GM04504 (cell line): ENCODE measurements at places on chromosomes 13 and 19.

GRCh38 chr19:48705431-48705830 is 9.7 kb downstream of the FUT2 start:
- no peak for DNase-seq

- no peak for DNase-seq
Observed at GRCh38 chr19:7655581-7655980, 13.3 kb upstream of the RETN start.

DNA sequence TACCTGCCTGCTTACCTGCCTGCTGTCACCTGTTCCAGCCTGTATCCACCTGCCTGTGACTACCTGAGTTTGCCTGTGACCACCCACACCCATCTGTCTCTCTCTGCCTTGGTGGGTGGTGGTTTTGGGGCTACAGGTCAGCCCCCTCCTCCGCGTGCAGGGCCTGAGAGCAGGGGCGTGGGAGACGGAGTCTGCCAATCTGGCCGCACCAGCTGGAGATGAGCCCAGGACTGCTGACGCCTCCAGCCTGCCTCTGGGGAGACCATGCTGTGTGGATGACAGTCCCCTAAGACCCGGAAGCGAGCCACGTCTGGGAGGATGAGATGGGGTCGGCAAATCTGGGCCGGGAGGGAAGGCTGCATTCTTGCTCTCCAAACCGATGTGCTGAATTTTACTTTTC is 15.9 kb upstream of the KCTD15 start:
- DNase-seq, result no peak

- DNase-seq, result no peak
Observed at GRCh38 chr13:71517004-71517403, 350.0 kb downstream of the DACH1 start.

DNA sequence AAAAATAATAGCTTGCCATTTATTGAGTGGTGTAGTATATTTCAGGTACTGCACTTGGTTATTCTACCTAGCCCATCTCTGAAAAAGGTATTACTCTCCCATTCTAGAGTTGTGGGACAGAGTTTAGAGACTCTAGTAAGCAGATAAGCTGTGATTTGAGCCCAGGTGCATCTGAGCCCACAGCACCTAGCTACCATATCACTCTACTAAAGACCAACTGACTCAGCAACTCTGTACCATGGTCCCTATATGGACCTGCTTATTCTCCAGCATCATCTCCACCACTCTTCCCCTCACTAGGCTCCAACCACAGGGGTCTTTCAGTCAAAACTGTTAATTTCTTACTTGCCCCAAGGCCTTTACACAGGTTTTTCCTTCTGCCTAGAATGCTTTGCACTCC is 64.4 kb downstream of the UBL3 start:
- no peak for DNase-seq

GRCh38 chr13:30268673-30269072 is 38.7 kb downstream of the KATNAL1 start:
- no peak for DNase-seq

DNA sequence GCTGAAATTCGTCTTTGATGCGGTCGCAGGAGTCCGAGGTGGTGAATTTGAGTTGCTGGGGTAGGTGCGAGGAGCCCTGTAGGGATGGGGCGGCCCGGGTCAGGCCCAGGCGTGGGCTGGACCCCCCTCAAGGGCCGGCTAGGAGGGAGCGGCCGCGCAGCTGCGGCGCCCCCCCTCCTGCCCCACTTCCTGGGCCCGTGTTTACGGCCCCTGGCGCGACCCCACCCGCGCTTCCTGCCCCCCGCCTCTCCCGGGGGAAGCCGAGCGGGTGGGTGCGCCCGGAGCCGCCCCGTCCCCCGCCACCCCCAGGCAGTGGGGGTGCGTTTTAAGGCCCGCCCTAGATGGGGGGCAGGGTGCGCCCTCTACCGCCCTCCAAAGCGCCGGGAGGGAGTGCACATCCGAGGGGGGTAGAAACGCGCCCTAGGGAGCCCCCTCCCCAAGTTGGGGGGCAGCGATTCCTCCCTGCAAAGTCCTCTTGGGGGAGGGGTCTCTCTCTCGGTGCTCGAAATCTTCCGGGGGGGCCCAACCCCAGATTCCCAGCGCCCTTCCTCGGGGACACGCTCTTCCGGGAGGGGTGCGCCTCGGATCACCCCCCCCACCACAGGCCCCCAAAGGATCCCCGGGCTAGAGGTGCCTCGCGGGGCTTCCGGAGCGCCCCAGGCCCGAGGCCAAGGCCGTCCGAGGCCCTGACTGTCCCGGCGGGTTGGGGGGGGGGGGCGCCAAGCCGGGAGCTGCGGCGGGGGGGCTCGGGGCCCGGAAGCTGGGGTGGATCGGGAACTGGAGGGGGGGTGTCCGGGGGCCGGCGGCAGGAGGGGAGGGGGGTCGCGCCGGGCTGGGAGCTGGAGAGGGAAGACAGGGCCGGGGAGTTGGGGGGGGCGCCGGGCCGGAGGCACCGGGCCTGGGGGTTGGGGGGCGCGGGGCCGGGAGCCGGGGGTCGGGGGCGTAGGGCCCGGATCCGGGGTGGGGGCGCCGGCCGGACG is 823 bp downstream of the TLE5 start:
- no peak for DNase-seq

DNA sequence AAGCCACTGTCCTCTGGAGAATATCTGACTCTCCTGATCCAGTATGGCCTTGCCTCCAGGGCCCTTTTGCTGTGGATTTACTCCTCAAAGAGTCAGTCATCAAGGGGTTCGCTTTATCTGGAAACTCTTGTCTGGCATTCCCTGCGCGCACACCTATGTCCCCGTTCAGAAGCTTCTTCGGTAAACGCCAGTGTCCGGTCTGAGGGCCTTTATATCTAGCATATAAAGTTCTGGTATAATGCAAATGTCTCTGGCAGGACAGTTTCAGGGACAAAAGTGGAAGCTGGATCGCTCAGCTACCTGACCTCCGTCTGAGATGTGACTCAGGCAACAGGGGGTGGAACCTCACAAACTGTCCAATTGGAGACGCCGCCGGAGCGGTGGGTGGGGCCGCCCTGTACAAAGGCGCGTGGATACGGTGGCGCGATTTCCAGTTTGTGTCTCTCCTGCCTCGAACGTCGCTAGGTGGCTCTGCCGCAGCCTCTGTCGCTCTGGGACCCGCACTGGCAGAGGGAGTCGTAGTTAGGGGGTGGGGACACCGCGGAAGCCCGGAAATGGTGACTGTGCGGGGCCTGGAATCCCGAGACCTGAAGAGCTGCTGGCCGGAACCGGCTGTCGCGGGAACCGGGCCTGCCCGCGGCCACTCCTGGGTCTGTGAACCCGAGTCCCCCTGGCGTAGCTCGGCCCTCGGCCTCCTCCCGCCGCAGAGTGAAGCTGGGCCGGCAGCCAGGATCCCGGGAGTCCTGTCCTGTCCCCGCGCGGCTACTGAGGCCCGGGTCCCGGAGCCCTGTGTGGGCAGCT is 10.6 kb upstream of the ZNF709 start:
- peak; percentile 63 for DNase-seq

DNA sequence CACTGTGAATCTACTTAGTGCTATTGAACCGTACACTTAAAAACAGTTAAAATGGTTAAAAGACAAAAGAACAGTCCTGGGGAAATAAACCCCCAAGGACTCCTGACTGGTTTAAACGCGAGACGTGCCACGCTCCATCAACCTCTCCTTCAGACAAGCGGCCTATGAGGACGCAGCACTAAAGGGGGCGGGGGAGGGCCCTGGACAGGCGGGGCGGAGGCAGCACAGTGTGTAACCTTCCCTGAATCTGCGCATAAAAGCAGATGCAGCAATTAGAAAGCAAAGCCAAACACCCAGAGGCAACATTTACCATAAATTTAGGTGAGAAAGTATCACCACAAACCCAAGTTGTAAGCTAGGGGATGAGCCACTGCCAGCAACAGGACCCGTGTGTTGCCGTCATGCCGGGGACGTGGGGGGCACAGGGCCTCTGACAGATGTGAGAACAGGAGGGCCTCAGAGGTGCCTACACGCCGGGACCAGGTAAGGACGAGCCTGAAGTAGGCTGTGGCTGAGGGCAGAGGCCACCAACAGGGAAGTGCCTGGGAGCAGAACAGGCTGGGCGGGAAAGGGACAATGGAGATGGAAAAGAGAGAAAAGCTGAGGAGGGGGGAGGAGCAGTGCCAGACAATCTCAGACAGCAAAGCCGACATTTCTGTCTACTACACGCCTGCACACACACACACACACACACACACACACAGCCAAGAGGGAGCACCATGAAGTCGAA is 15.3 kb upstream of the ADPRHL1 start:
- DNase-seq, result no peak

DNA sequence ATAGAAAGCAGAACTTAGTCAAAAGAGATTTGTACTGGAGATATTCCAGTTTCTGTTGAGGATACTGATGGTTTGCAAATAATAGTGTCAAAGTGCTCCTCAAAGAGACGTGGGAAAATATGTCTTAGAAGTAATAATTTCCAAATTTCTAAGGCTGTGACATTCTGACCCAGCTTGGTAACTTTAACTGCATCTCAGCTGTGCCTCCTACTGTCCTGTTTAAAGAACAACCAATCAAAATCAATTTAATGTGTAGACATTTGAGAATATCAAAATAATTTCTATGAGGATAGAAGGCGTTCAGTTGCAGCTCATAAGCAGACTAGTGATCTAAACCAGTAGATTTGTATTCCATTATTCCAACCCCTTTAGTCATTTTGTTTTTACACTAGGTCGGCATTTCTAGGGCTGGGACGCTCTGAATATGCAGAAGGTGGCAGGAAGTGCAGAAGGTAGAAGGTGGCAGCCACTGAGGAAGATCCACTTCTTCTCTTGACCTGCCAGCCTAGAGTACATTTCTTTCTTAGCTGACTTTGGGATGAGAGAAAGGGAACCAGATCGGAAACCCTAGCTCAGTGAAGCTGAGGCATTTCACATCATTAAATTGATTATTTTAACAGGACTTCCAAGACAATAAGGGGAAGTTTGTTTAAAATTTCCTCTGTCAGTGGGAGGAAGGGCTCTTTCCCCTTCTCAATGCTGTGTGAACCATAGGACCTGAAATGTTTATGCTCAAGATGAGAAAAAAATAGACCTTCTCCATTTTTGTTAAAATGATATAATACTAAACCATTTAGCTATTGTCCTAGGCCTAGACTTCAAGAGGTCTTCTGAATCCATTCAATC is 67.5 kb downstream of the COL4A1 start:
- DNase-seq, result no peak

GRCh38 chr19:2332341-2333026 is 4.0 kb downstream of the SPPL2B start:
- no peak for DNase-seq

DNA sequence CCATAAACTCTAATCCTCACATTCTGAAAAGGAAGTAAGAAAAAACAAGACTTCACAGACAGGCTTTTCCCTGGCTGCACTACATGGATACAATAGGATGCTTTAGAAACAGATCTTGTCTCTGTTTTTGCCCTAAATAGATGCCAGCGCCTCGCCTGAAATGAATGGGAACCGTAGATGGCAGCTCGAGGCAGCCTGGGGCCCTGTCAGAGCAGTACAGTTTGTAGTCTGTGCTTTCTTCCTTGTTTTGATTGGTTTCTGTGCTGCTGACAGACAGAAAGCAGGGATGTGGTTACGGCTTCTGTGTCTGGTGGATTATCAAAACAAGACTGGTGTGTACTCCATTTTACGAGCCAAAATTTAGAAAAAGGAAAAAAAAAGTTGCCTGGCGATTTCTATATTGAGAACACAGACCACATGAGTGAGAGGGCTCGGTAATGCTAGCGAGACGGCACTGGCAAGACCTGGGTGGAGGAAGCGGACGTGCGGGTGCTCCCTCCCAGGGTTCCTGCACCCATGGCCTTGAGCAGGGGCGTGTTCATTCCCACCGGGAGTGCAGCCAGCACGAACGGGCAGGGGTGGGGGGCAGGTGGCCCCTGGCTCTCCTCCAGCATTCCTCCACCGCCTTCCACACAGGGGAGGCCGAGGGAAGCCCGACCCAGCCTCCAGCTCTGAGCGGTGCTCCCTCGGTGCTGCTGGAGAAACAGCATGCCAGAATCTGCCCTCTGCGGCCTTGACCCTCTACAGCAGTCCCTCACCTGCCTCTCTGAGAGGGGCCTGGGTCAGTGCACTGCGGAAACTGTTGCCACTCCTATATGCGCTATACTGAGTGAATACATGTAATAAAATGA is 37.6 kb upstream of the C1QTNF9 start:
- DNase-seq, result peak; percentile 45

- DNase-seq, result no peak
Observed at GRCh38 chr13:23637829-23638228, 67.6 kb downstream of the TNFRSF19 start.

DNA sequence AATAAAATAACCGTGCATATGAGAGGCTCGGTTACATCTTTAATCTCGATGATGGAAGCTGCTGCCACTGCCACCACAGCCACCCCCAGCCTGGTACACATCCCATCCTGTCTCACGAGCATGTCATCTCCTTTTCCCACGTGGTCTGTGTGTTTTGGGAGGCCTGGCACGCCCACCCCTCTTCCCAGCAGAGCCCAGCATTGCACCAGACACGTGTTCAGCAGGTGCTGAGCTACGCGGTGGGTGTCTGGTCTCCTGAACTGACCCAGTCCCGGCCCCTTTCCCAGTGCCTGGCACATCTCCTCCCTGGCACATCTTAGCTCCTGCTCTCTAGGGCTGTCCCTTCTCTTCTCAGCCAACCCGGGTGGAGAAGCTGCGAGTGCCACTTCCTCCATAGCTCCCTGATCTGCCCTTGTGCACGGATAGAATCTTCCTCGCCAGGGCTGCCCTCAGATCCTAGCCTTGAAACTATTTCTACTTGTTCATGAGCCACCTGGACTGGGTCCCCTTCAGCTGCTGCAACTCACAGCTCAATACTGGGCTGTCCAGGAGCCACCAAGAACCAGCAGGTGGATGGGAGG is 36.8 kb upstream of the ZNF536 start:
- DNase-seq, result no peak

DNA sequence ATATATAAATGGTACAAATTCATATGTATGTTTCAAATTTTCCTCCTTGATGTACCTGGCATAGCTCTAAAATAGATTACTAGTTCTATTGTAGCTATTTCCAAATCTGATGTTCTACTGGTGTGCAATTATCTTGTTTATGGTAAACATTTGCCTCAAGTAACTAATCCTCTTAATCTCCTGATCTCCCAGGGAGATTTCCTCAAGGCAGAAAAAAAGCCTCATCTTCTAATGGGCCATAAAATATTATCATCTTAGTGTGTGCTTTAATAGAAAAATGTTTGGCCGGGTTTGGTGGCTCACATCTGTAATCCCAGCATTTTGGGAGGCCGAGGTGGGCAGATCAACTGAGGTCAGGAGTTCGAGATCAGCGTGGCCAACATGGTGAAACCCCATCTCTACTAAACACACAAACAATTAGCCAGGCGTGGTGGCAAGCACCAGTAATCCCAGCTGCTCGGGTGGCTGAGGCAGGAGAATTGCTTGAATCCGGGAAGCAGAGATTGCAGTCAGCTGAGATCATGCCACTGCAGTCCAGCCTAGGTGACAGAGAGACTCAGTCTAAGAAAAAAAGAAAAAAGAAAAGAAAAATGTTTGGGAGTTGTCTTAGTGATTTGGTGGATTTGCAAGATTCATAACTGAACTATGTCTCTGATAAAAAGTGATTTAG is 498.9 kb upstream of the SLITRK5 start:
- DNase-seq, result no peak

- no peak for DNase-seq
Observed at GRCh38 chr19:6495947-6496346, 6.2 kb downstream of the TUBB4A start.

GRCh38 chr13:98273067-98273823 is 96.2 kb upstream of the RNF113B start:
- DNase-seq, result no peak

- DNase-seq, result no peak
Observed at GRCh38 chr19:3766520-3766919, 4.0 kb downstream of the MRPL54 start.

GRCh38 chr19:17114414-17114831 is 38.8 kb downstream of the MYO9B start:
- DNase-seq, result no peak
